Skin of body (tissue), 3 donors: ENCODE measurements at places on chromosomes 5 and 9. TPM values are rescaled to one million over a fixed set of nuclear protein-coding genes. Genes with fewer than 3 reads are reported as not detected.

GRM6 gene
- not detected for total RNA-seq

GPRIN1 gene
- 4.8 TPM for total RNA-seq

NMUR2 gene
- total RNA-seq: 0.10 TPM

RAD50 gene
- total RNA-seq: 30.8 TPM

PIP5K1B gene
- total RNA-seq: 5.0 TPM

CNTNAP3B gene
- 7.6 TPM for total RNA-seq

KYAT1 gene
- 3.4 TPM for total RNA-seq

HDHD3 gene
- total RNA-seq: 7.3 TPM

PCDHGA11 gene
- 6.1 TPM for total RNA-seq
